ENCODE measurements at places on chromosomes 4 and X.

GRCh38 chr4:162640152-162640551 lies 476.4 kb upstream of the FSTL5 start:
- no peak for DNase-seq

DNA sequence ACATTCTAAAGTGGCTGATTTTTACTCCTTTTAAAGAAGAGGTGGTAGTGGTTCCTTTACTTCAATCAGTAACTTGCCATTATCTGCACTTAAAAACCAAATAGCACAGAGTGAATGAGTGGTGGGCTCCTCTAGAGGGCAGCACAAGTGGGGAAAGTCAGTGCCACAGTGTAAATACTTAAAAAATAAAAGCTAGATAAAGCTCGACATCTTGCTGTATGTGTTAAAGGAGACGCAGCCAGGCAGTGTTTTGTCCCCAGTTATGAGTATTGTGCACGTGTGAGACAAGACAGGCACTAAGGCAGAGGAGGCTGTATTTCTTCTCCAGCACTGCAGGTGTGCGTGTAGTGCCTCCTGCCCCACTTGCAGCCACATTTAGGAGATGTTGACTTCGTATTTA lies 24.6 kb downstream of the NAP1L5 start:
- DNase-seq, result no peak

- DNase-seq, result no peak
These were observed 210.8 kb upstream of the TEX13C start for GRCh38 chrX:125108921-125109320.

DNA sequence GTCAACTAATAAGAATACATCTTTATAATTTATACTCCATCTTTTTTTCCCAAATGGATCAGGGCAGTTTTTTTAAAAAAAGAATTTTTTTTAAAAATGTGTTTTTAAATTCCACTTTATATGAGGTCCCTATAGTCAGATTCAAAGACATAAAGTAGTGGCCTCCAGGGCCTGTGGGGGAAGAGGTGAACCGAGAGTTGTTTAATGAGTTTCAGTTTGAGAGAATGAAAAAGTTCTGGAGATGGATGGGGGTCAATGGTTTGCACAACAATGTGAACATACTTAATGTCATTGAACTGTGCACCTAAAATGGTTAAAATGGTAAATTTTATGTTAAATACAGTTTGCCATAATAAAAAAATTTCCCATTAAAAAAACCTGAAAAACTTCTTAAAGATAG lies 53.8 kb downstream of the ZNF827 start:
- DNase-seq, result no peak

- DNase-seq, result no peak
These were observed 73.9 kb downstream of the IRF2 start for GRCh38 chr4:184400375-184400870.

DNA sequence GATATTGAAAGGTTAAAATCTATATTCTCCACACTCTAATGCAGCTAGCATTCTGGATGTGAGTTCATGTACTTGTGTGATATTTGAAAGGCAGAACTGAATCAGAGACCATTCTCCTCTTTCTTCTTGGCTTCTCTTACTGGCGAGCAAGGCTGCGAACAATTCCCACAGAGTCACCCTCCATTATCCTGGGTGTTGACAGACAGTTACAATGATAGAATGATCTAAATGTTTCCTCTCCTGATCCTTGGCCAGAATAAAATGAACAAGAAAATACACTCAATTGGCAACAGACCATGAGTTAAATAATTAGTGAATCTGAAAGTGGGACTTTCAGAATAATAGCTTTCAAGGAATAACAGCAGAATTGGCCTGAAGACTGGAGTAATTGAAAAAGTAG lies 342.8 kb downstream of the RAPGEF2 start:
- no peak for DNase-seq

DNA sequence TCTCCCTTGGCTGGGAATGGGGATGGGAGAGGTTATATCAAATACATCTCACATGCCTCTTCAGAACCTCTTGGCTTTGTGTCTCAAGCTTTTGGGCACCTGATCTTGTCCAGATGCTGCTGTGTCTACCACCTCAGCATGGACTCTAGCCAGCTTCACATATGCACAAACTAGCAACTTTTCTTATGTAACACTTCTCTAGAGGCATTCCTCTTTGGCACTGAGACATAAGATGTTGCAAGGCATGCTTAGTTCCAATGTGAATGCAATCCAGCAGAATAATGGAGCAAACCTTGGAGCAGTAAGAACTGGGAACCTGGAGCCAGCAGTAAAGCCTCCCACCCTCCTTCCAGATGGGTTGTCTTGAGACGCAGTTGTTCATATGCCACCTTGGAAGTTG lies 113.4 kb upstream of the TMEM47 start:
- no peak for DNase-seq

GRCh38 chr4:147638942-147639341 lies 21.7 kb downstream of the TMEM184C start:
- no peak for DNase-seq

- no peak for DNase-seq
These were observed 1.8 kb downstream of the SEPTIN6 start for GRCh38 chrX:119690921-119691716.

DNA sequence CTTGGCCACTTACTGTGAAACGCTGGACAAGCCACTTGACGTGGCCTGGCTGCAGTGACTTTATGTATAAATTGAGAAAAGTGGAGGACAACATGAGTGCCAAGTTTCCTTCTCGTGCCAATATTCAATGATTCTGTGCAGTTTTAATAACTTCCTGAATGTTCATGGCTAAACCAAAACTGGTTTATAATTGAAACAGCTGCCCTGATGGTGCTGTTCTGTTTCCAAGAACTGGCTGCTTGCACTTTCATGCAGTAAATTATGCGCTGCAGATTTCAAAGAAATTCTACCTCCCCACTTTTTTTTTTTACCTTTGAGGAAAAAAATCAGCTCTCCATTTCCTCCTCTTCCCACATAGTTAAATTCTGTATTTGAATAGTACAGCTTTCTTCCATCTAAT lies 205.2 kb upstream of the CASK start:
- DNase-seq, result no peak

DNA sequence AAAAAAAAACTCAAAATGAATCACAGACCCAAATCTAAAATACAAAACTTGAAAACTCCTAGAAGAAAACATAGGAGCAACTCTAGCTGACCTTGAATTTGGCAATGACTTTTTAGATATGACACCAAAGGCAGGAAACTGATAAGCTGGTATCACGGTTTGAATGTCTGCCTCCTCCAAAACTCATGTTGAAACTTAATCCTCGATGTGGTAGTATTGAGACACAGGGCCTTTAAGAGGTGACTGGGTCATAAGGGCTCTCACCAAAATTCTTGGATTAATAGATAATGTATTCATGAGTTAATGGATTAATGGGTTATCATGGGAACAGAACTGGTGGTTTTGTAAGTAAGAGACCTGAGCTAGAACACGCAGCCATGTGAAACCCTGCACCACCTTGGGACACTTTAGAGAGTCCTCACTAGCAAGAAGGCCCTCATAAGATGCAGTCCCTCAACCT lies 40.5 kb downstream of the FRYL start:
- DNase-seq, result no peak

DNA sequence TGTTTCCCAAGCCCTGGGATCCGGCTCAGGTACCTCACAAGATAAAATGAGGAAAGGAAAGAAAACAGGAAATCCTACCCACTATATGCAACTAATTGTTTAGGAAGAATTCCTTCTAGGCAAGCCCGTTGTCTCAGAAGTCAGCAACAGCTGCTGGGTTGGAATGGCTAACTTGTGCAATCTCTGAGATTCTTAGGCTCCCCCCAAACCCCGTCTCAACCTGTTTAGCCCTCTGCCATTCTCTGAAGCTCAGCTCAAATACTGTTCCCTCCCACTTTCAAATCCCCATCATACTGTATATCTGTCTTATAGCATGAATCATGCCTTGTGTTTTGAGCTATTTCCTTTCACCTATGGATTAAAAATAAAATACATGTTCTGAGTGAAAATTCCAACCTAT lies 28.9 kb downstream of the STARD8 start:
- no peak for DNase-seq

- peak; percentile 35 for DNase-seq
These were observed 51.8 kb downstream of the RBPJ start for GRCh38 chr4:26372525-26373172.

GRCh38 chrX:53312946-53313727 lies 31.8 kb upstream of the IQSEC2 start:
- peak; percentile 32 for DNase-seq

- DNase-seq, result no peak
These were observed 141.1 kb downstream of the AFF1 start for GRCh38 chr4:87075876-87076275.

- no peak for DNase-seq
These were observed 141.6 kb downstream of the AASDH start for GRCh38 chr4:56245547-56246232.

GRCh38 chrX:56219700-56220099 lies 12.5 kb upstream of the KLF8 start:
- no peak for DNase-seq

GRCh38 chr4:174183259-174183658 lies 100.2 kb downstream of the FBXO8 start:
- no peak for DNase-seq

DNA sequence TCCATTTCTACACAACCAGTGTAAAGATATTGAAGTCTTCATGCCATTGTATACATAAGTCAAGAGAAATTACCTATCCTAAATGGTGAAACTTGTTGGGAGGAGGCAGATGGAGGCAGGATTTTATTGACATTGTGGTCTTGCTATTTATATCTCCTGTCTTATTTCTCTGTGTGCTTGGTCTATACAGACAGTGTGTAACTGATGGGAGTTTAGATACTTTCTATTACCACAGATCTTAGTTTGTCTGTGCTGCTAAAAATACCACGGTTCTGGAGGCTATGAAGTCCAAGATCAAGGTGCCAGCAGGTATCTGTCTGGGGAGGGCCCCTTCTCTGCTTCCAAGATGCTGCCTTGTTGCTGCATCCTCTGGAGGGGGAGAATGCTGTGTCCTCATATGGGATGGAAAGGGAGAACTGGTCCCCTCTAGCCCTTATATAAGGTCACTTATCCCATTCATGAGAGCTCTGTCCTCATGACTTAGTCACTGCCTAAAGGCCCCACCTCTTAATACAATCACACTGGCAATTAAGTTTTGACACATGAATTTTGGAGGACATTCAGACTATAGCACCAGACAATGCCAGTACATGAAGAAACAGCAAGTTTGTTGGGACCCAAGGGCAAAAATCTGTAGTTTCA lies 62.4 kb downstream of the SYNPO2 start:
- no peak for DNase-seq

DNA sequence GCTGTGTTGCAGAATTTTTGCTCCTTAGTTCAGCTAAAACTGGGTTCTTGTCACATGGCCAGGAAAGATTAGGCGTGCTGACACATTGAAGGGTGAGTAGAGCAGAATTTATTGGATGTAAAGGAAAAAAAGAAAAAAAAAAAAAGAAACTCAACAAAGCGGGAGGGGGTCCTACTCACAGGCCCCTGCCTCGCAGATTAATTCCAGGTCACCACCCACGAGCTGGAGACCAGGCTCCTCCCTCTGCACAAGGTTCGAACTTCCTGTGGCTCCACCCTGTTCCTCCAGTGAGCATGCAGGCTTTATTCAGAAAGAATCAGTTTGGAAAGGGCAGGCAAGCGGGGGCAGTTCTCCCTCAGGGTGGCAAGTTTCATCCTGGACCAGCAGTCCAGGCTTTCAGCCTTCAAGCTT lies 17.1 kb downstream of the MGST2 start:
- no peak for DNase-seq

- no peak for DNase-seq
These were observed 10.7 kb downstream of the WDR1 start for GRCh38 chr4:10105920-10106319.

- no peak for DNase-seq
These were observed 149.8 kb downstream of the GBA3 start for GRCh38 chr4:22842360-22843018.

DNA sequence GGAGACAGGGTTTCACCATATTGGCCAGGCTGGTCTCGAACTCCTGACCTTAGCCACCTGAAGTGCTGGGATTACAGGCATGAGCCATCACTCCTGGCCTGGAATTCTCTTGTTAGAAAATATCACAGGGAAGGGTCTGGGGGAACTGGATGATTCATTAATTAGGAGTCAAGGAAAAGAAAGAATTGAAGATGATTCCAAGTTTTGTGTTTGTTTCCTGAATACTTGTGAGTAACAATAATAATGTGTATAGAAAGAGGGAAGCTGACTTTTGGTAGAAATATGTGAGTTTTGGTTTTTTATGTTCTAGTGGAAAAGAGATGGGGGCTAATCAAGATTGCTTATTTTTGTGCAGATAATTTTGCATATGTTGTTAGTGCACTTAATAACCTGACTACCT lies 77.3 kb upstream of the CLNK start:
- no peak for DNase-seq

DNA sequence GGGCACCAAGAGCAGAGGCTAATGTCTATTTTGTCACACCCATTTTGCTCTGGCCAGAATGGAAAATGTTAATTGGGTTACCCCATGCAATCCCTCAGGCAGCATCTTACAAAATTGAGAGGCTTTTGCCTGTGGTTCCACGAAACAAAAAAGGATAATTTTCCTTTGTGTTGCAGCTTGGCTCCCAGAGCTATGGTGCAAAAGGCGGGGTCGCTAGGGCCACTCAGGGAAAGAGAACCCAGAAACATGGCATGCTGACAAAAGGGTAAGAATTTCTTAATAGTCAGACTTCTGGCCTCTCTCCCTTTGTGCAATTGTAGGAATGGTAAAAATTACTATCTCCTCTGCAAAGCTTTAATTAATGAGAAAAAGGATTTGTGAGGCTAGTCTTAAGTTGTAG lies 119.6 kb upstream of the BANK1 start:
- no peak for DNase-seq

All from NCI-H1417 treated with DMSO at 0.1 percent for 48 hours (cell line).